ENCODE measurements at places on chromosomes 1 and 21.

DNA sequence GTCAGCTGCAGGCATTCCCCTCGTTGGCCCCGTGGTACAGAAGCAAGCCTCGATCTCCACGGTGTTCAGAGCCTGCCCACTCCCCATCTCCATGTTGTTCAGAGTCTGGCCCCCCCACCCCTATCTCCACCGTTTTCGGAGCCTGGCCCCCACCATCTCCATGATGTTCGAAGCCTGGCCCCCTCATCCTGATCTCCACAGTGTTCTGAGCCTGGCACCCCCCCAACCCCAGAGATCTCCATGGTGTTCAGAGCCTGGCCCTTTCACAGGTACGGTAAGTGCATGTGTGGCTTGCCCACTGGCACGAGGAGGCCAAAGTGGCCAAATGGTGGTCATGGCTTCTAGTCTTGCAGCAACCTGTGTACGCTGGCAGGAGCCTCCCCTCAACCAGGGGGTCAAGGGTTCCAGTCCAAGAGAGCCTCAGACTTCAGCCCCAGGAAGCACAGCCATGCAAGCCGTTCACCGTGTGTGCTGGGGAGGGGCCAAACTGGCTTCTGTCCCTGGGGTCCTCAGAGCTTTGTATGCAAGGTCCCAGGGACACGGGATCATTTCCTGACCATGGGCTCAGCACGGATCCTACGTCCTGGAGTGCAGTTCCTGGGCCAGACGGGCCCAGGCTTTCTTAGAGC, 13.3 kb upstream of the PCBP3 start:
- no peak for DNase-seq

DNA sequence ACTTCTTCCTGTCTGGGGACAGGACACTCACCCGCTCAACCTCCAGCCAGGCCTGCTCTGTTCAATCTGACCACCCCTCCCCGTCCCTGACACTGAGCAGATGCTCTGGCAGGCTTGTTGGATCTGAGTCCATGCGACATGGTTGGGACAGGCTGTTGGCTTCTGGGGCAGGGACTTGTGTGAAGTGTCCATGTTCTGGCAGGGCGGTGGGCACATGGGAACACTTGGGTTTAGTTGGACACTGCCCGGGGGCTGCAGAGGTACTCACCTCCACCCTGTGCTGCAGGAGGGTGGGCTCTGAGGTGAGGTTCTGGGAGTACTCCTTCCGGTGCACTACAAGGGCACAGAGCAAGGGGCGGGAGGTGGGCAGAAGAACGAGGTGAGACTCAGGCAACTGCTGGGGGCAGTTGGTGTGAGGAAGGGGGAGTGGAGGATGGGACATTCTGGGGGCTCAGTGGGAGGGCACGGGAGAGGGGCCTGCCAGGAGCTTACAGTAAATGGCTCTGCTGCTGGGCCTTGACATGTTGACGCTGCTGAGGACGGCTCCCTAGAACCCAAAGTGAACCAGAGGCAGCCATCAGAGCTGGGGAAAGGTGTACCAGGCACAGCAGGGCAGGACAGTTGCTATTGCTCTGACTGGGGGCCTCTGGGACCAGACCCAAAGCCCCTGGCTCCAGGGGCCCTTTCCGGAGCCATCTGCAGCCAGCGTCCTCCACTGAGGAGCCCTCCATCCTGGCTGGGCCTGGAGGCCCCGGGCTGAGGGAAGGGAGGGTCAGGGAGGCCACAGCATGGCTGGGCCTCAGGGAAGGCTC, 2.3 kb downstream of the EPS8L3 start:
- DNase-seq: no peak

DNA sequence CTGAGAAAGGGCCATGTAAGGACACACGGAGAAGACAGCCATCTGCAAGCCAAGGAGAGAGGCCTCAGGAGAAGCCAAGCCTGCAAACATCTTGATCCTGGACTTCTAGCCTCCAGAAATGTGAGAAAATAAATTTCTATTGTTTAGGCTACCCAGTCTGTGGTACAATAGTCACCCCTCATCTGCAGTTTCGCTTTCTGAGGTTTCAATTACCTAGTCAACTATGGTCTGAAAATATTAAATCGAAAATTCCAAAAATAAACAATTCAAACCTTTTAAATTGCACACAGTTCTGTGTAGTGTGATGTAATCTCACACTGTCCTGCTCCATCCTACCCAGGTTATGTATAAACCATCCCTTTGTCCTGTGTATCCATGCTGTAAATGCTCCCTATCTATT, 52.6 kb downstream of the ZNF644 start:
- DNase-seq: no peak

DNA sequence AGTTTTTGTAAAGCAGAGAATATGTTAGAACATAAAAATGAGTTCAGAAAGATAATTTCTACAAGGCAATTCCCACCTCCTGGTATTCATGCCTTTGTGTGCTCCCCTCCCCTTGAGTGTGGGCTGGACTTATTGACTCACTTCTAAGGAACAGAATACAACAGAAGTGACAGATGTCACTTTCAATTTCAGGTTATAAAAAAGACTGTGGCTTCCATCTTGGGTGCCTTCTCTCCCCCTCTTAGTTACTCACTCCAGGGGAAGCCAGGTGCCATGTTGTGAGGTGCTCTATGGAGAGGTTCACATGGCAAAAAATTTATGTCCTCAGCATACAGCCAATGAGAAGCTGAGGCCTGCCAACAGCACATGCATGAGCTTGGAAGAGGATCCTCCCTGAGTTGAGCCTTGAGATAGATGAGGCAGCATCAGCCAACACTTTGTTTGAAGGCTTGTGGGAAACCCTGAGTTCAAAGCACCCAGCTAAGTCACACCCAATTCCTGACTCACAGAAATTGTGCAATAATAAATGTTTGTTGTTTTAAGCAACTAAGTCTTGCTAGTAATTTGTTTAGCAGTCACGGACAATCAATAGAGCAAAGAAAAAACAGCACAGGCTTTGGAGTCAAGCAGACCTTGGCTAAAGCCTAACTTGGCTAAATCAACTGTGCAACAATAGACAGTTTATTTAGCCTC, 73.5 kb upstream of the NGF start:
- no peak for DNase-seq

DNA sequence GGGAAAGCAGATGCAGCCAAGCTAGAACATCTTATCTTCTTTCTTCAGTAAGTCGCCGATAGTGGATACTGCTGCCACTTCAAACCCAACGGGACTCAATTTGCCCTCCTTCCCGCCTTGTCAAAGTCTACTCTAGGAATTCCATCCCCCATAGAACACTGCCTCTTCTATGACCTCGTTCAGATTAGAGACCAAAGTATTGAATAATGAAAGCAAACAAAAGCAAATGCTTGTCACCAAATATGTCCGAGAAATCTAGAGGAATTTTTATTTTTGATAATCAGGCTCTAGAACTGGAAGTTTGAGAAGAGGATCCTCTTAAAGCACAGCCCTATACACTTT, 853 bp upstream of the RRAGC start:
- DNase-seq: no peak

DNA sequence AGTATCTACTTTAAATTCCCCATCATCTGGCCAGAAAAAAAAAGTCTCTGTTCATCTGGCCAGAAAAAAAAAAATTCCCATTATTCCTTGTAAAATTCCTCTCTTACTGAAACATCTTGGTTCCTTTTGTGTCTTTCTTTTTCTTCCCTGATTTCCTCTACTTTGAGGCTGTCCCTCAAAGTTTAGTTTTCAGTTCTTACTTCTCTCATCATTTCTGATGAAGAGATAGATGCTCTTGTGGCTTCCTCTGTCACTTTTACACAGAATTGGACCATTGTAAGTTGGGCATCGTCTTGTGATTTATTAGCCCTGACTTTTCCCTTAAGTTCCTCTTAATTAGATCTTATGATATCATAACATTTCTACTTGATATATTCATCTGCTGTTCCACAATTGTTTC, 6.5 kb downstream of the SOAT1 start:
- DNase-seq: peak; percentile 56

DNA sequence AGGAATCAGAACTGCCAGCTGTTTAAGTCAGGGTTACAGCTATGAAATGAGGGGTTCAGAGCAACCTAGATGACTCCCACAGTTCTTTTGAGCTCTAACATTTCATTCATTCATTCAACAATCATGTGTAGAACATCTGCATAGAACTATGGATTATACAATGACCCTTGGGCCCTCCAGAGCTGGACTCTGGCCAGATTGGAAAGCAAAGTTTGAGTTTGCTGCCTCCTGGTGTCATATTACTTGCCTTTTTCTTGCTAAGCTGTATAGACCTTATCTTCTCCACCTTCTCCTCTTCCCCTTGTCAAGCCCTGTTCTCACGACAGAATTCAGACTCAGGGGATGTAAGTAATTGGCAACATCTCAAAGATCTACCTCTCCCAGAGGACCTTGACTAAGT, 4.0 kb downstream of the CASQ2 start:
- DNase-seq: no peak

GRCh38 chr1:17265162-17265561, 16.3 kb downstream of the PADI3 start:
- no peak for DNase-seq

- DNase-seq: no peak
Observed at GRCh38 chr21:36386031-36386642, 945 bp downstream of the CHAF1B start.

- DNase-seq: no peak
Observed at GRCh38 chr1:236128646-236129178, 13.6 kb upstream of the GPR137B start.

DNA sequence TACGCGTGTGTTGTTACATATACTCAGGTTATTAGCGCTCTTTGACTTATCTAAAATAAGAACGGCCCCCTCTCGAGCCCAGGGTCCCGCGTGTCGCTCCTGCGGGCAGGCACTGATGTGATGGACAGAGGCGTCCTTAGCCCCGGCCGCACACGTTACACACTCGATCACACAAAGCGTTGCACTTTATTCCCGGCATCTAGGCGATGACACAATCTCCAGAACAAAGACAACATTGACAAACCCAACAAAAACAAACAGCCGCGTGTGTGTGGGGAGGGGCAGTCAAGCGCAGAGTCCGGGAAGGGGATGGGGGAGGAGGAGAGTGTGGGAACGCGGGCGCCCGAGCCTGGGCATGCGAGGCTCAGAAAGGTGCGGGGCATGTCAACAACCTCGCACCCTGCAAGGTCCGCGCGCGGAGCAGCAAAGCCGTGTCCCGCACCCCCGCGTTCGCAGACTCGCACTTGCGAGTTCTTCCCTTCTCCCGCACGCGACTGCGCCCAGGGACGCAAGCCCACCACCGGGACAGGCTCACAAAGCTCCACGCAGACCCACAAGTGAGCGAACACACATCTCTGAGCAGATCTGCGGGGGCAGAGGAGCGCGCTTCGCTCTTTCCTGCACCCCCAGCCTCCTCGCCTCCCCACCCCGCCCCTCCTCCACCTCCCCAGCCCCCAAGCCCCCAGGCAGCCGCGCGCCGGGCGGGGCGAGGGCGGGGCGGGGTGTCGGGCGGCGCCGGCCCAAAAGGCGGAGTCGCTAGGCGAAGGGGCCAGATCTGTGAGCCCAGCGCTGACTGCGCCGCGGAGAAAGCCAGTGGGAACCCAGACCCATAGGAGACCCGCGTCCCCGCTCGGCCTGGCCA, at the start of gene EFNA1:
EFNA1 (plus strand) TSS at position 772 of the 862 bp plus-strand sequence. CDS start 102 bp downstream, outside the sequence.
- DNase-seq: no peak

DNA sequence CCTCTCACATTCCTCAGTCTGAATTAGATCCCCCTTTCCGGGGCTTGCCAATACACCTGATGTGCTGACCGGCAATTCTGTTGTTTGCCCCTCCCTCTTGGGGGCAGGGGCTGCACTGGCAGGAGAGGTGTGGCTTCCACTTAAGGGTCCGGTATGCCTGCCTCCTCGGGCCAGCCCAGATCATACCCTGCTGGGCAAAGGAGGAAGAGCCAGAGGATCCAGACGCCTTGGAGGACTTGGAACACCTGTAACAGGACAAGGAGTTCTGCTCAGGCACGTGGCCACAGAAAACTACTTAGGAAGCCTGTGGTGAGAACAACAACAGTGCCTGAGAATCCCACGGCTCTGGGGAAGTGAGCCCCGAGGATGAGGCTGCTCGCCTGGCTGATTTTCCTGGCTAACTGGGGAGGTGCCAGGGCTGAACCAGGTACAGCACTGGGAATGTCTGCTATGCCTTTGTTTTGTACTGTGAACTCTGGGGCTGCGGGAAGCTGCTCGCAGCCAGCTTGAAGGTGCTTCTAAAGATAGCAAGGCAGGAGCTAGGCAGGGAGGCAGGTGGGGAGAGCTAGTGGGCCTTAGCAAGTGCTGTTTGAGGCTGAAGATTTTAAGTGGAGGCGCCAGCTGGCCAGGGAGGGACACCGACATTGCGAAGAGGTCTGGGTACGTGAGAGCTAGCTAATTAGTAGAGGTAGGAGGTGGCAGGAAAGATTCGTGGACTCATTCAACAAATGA, at the start of gene SMPDL3B:
SMPDL3B (plus strand) TSS at position 183 of the 732 bp plus-strand sequence; CDS start at position 367, 184 bp downstream.
- DNase-seq: no peak

DNA sequence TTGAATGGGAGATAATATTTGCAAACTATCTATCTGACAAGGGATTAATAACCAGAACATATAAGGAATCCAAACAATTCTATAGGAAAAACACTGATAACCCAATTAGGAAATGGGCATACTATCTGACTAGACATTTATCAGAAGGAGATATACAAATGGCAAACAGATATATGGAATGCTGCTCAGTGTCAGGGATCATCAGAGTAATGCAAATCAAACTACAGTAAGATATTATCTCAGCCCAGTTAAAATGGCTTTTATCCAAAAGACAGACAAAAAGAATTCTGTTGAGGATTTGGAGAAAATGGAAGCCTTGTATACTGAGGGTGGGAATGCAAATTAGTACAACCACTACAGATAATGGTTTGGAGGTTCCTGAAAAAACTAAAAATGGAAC, 758.0 kb upstream of the B3GALT2 start:
- DNase-seq: no peak

GRCh38 chr21:36551731-36552433, 72.0 kb upstream of the CLDN14 start:
- DNase-seq: no peak

DNA sequence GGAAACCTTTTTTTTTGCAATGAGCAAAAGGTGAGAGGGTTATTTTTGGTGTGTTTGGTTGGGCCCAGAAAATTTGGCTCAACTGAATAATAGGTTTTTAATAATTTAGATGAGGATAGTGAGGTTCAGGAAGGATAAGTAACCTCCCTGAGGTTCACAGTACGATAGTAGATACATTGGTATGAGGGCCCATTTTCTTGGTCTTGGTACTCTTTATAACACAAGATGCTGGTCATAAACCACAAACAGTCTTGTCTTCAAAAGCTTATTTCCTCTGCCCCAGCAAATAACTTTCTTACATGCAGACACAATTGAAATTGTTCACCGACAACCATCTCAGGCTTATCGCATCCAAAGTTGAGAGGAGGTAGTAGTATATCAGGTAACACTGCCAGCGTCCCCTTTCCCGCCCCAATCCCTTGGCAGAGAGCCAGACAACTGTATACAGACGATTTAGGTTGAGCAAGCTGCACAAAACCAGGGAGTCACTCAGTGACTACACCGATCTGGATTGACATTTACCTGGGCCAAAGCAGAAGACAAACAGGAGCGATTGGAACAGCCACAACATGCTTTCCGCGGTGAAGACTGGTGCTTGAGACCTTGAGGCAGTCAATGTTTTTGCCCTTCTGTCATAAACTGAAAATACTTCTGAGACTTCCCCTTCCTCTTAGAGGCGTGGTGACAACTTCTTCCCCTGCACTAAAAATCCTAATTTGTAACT, at the start of gene SLAMF6:
SLAMF6 (minus strand) TSS at position 634 of the 724 bp plus-strand sequence; CDS start at position 571, 63 bp downstream.
- DNase-seq: peak; percentile 37

- no peak for DNase-seq
Observed at GRCh38 chr1:193210996-193211395, 24.6 kb upstream of the B3GALT2 start.

GRCh38 chr1:48203287-48203900, 19.1 kb upstream of the SLC5A9 start:
- DNase-seq: no peak

GRCh38 chr1:154501423-154502065, 475 bp upstream of the TDRD10 start:
- DNase-seq: no peak

Data from T-helper 2 cell (primary cell).